ENCODE measurements at places on chromosomes 1 and 21.

DNA sequence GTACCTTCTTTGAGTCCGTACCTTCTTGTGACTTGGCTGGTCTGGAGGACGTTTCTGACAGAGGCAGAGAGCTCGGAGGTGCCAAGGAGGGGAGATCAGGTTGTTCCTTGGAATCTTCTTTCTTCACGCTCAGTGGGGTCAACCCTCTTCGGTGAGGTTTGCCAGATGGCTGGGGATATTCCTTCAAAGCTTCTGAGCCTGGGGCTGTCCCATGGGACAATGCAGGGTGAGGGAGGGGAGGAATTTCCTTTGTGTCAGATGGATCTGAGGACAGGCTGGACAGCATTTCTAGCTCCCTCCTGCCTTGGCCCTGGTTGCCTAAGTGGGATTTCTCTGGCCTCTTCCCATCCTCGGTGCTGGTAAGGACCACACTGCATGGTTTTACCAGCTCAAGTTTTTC, 95.5 kb upstream of the EDN2 start:
- DNase-seq = no peak

DNA sequence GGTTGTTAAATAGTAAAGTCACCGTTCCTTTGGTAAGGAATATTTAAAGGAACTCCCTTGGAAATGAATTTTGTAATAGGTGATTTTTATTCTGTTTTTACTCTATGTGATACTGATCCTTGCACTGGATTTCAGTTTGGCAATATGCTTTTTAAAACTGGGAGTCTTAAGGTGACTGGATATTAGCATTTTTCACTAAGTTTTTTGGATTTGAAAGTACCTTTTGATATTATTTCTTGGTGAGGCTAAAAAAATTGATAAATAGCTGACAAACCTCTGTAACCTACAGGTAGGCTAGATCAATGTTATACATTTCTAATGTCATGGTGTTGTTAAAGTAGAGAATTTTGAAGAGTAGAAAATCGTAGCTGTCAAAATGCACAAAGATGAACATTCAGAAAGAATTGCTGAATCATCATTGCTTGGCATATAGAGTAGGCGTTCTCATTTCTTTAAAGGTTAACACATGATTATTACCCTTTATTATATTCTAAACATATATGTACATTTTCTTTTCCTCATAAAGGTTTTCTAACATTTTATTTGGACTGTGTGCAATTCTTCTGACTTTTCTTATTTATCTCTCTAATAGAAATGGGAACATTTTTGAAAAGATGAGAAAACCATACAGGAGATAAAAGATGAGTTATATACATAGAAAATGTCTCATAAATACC, 1.5 kb upstream of the DNAJB4 start:
- no peak for DNase-seq

- no peak for DNase-seq
Measured at GRCh38 chr1:43716559-43717281, 9.4 kb downstream of the ST3GAL3 start.

GRCh38 chr21:33278721-33279120, 12.6 kb downstream of the IL10RB start:
- no peak for DNase-seq

DNA sequence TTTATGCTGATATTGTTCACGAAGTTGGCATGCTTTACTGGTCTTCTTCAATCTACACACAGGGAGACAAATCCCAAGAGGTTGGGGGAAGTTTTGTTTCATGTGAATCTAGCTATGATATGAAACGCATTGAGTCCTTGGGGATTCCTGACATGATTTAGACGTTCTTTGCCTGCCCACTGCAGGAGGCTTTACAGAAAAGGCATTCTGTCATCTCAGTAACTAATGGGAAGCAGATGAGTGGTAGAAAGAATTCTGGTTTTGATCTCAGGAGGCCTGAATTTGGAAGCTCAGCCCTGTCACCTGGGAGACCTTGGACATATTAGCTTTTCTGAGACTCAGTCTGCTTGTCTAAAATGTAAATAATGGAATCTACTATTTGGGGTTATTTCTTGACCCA, 383.0 kb upstream of the NFIA start:
- DNase-seq = no peak

- DNase-seq = no peak
Measured at GRCh38 chr1:11674488-11674887, 6.5 kb downstream of the MAD2L2 start.

DNA sequence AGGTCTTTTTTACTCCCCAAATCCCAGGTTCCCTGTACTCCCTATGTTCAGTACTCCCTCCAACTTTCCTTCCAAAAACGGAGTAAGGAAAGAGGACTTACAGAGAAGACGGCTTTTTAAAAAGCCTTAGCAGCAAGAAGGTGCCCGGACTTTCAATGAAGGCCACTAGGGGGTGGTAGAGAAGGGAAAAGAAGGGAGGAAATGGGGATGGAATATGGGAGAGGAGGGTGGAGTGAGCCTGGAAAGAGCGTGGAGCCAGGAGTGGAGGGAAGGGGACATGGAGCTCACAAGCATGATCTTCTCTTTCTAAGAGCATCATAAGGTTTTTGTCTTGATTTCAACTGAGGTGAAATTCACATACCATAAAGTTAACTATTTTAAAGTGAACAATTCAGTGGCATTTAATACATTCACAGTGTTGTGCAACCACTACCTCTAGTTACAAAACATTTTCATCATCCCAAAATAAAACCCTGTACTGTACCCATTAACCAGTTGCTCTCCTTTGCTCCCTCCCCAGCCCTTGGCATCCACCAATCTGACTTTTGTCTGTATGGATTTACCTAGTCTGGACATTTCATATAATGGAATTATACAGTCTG, 129.9 kb downstream of the ZNF281 start:
- no peak for DNase-seq

DNA sequence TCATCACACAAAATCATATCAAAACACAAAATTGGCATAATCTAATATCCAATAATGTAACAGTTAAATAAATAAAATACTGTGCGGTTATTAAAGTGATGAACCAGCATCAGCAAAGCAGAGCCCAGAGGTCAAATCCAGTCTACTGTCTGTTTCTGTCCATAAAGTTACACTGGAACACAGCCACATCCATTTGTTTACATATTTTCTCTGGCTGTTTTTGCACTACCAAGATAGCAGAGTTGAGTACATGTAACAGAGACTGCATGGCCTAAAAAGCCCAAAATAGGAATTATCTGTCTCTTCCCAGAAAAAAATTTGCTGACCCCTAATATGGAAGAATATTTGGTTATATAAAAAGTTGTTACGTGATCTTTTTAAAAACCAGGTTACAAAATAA, 242.2 kb upstream of the DMRTA2 start:
- DNase-seq = no peak

DNA sequence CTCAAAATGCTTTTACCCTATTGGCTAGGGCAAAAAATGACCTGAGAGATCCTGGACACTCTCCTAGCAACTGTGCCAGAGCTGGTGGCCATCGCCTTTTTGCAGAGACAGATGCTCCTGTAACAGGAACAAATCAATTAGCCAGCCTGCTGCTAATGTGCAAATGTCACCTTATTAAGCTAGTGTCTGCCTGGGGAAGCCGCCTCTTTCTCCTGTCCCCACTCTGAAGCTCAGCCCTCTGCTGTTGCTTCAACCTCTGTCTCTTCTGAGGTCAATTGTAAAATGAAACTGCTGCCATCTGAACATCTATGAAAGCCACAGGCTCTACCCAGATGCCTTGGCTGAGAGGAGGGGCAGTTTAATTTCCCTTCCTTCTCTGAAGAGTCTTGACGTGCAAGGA, 85.5 kb upstream of the CACNA1E start:
- DNase-seq = no peak

GRCh38 chr1:30088594-30088993, 634.8 kb downstream of the MATN1 start:
- DNase-seq = no peak

- peak; percentile 49 for DNase-seq
Measured at GRCh38 chr1:206829282-206829681, 36.1 kb upstream of the IL20 start.

DNA sequence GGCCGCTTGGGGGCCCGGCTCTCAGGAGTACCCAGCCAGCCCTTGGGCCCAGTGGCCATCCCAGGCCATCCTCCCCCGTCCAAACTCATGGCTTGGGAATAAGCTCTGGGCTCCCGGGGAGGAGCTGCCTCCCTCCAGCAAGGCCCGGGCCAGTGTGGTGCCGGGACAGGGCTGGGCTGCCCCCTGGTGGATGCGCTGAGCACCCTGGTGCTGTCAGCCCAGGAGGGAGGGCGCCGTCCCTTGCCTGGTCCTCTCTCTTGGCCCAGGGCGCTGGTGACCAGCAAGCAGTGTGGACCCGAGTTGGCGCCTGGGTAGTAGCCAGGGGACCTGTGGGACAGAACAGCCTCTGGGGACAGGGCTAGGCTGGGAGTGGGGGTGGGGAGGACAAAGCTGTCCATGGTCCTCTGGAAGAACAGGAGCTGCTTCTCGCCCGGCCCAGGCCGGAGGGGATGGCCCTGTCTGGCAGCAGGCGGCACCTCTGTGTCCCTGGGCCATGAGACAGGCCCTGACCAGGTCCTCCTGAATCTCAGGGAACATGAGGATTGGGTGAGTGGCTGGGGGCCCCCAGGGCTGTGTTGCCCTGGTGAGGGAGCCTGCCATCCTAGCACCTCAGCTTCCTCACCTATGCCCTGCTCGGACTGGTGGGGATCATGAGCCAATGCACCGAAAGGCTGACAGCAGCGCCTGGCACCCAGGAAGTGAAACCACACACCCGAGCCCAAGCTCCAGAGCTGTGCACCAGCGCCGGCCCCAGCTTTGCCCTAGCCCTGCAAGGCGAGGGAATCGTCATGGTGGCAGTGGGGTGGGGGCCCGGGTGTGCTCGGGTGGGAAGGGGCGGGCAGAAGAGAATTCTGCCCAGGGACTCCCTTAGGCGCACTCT, 9.4 kb downstream of the MORN1 start:
- peak; percentile 52 for DNase-seq

DNA sequence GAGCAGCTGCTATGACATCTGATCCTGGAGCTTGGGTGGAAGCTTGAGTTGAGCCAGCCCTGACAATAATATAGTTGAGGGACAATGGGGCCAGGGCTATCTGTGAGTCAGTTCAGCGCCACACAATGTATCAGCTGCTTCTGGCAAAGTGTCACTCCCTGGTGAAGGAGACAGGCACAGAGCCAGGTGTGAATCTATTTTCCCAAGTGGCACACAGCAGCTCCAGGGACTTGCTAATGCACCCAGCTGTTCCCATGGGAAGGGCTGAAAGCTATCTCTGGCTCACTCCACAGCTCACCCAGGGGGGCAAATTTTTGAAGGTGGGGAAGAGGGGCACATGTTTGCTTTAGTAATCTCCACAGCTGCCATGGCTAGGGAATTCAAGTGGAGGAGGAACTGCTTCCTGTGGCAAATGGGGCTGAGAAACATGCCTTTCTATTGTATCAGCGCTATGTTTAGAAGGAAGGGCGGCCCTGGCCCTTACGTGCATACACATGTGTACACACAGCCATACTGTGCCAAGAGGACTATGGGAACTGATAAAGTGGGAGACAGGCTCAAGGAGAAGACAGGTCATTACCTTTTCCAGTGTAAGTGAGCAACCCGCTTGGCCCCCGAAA, 2.2 kb downstream of the CYB5R1 start:
- DNase-seq = no peak

- peak; percentile 41 for DNase-seq
Measured at GRCh38 chr1:109371341-109371739, 26.4 kb downstream of the SORT1 start.

GRCh38 chr1:183218971-183219615, 33.0 kb downstream of the LAMC2 start:
- peak; percentile 3 for DNase-seq

GRCh38 chr1:158999316-159000069, 10.2 kb upstream of the IFI16 start:
- DNase-seq = no peak

GRCh38 chr1:241714321-241715218, 62.5 kb downstream of the WDR64 start:
- DNase-seq = no peak

GRCh38 chr1:186987769-186988168, 159.0 kb downstream of the PLA2G4A start:
- no peak for DNase-seq

DNA sequence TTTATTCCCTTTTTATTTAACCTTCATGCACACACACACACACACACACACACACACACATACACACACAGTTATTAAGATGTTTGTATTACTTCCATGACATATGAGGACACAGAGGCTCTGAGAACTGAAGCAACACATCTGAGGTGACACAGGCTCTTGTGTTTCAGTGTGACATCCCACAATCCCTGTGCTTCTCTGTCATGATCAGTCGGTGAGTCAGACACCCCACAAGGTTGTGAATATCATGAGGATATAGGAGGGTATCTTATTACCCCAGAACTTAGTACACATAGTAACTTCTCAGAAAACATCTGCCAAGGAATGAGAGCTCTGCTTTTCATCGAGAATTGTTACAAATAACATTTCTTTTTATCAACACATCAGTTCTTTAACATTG, 459.3 kb downstream of the PLPP3 start:
- DNase-seq = no peak

GRCh38 chr1:7639435-7640131, 131.5 kb upstream of the VAMP3 start:
- DNase-seq = no peak

DNA sequence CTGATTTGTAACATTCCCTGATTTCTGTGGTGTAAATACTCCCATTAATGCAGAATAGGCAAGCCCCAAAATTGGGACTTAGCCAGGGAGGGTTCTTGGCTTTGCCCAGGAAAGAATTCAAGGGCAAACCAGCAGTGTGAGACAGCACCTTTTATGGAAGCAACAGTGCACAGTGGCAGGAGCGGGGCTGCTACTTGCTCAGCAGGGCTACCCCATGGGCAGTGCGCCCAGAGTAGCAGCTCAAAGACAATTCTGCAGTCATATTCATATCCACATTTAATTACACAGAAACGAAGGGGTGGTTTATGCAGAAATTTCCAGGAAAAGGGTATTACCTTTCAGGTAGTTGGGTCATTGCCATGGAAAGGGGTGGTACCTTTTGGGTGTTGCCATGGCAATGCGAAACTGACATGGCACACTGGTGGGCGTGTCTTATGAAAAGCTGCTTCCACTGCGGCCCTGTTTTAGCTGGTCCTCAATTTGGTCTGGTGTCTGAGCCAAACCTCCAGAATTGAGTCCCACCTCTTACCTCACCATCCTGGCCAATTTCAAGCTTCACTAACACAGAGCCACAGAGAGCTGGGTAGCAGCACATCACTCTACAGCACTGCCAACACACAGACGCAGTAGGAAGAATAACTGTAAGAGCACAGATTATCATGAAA, 35.9 kb downstream of the FHAD1 start:
- DNase-seq = no peak

GRCh38 chr1:162085991-162086390, 16.5 kb downstream of the NOS1AP start:
- DNase-seq = no peak

- DNase-seq = no peak
Measured at GRCh38 chr1:238223076-238223640, 332.4 kb upstream of the ZP4 start.

DNA sequence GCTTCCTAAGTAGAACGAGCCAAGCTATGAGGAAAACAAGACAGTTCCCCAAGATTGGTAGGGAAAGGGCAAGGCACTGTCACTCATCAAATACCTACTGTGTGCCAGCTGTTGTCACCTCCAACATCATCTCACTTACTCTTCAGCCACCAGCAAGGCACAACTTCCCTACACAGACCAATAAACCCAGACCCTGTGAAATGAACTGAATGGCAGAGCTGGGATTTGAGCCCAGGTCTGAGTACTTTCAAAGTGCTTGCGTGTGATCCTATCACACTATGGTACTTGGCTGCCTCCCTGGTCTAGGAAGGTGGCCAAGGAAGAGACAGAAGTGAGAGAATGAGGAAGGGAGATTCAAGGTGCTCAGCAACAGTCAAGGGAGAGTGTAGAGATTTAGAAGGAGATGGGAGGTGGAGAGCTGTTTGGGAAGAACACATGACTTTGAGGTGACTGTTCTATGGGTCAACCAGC, 16.7 kb upstream of the TRIM63 start:
- DNase-seq = no peak

All from T-helper 2 cell (primary cell).